Urinary bladder (tissue), 4 donors: ENCODE measurements at places on chromosomes 4 and X. TPM values are rescaled to one million over a fixed set of nuclear protein-coding genes. Genes with fewer than 3 reads are reported as not detected.

GRCh38 chr4:184511156-184511555 is 36.8 kb upstream of the IRF2 start:
- DNase-seq, result no peak

DNA sequence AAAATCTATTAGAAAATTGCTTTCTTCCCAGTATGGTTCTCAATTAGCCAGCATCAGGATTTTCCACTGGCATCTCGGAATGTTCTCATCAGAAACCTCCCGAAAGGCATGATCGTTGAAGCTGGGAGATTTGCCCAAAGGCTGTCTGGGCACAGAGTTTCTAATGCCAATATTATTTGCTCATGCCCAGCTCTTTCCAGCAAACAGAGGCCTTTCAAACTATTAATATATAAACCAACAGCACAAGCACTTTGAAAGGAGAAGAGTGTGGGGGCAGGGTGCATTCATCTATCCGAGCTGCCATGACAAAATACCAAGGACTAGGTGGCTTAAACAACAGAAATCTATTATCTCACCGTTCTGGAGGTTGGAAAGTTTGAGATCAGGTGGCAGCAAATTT is 88.3 kb upstream of the MSX1 start:
- DNase-seq, result no peak

GRCh38 chr4:19366916-19367315 is 884.8 kb upstream of the SLIT2 start:
- DNase-seq, result no peak

DNA sequence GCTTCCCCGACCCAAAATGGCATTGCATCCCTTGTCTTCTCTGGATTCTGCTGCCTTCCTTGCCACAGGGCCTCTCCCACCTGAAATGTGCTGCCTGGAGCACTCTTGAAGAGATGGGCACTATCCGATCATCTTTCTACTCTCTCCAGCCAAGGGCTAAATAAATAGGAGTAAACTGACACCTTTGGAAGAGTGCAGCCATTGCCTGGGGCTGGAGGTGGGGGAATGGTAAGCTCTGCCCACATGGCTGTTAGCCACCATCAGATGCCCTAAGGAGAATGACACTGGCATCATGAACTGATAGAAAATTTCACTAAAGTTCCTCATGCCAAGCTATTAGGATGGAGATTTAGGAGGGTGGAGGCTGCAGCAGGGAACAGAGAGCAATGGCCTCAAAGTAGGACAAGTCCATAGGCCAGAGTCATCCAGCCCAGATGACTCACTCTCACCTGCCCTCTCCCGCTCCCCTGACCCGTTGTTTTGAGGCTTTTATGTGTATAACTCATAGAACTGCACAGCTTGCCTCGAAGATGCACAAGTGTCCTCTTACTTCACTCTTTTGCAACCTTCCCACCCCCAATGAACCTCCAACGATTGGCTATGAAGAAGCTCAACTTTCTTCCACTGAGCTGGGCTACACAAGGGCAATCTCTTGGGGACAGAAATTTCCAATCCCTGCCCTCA is 822 bp upstream of the PFKFB1 start:
- no peak for DNase-seq

- no peak for DNase-seq
Observed at GRCh38 chr4:11209826-11210225, 218.9 kb downstream of the HS3ST1 start.

DNA sequence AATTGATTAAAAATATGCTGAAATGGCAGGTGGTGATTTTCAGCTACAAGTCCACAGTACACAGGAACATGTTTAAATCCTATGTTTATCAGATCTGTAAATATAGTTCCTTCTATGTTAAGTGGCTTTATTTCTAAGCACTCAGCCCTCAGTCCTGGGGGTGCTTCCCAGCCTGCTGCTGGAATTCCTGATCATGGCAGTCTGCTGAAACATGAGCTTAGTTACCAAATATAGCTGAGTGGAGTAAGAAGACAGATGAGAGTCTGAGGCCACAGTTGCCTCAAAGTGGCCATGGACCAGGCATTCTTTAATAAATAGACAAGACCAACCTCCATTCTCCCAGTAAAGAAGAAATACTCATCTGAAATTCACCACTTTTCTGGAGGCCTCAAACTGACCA is 17.1 kb upstream of the DDX60 start:
- DNase-seq, result no peak

GRCh38 chrX:115318139-115318538 is 28.6 kb downstream of the LUZP4 start:
- DNase-seq, result no peak

- DNase-seq, result no peak
Observed at GRCh38 chrX:115029869-115030570, 12.6 kb upstream of the IL13RA2 start.

The CDX4 gene
- not detected for polyA plus RNA-seq
